ENCODE measurements at places on chromosomes 7 and 10.

- no peak for DNase-seq
Measured at GRCh38 chr10:24720096-24720495, 3.6 kb downstream of the ARHGAP21 start.

GRCh38 chr10:76401006-76401405 is 969.6 kb downstream of the LRMDA start:
- DNase-seq = no peak

- DNase-seq = no peak
Measured at GRCh38 chr10:4532976-4533375, 293.0 kb upstream of the AKR1E2 start.

GRCh38 chr7:139691253-139691781 is 86.5 kb downstream of the HIPK2 start:
- no peak for DNase-seq

- DNase-seq = no peak
Measured at GRCh38 chr7:141586878-141587277, 35.7 kb downstream of the AGK start.

DNA sequence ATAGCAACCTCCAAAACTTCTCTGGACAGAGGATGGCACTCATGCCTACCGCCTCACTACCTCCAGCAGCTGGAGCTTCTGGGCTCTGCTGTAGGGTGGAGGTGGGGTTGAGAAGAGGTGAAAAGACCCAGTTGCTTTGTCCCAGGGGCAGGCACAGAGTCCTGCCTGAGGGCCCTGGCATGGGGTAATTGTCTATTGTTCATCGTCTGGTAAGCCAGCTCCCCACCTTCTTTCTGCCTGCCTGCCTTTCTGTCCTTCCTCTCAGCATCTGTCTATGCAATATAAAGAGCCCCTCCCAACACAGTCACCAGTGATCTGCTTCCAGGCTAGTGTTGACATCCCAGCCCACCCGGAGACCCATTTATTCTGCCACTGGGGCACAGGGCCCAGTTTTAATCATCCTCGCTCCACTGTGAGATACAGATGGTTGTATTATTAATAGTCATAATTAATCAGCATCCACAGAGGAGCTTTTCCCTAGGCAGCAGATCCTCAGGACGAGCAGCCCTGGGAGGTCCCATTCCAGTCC is 39.0 kb downstream of the ZMIZ1 start:
- DNase-seq = no peak

DNA sequence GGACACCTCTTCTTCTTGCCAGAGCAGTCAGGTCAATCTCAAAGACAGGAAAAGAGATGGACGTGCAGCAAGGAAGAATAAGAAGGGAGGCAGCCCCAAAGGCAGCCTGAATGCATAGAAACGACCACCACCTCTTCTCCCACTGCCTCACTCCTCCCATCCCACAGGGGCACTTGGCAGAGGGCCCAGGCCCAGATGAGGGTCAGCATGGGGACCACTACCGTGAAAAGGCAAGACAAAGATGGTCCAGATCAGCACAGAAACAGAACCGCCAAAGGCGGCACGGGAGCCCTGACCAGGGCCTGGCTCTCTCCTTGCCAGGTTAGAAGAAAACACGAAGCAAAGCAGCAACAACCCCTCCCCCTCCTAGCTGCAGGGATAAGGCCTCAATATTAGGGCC is 1.9 kb upstream of the NDST2 start:
- DNase-seq = no peak

GRCh38 chr7:17123020-17123419 is 175.4 kb upstream of the AHR start:
- DNase-seq = no peak

- no peak for DNase-seq
Measured at GRCh38 chr10:121845044-121845784, 82.6 kb downstream of the ATE1 start.

GRCh38 chr7:132065989-132066603 is 509.7 kb upstream of the PODXL start:
- DNase-seq = no peak

- DNase-seq = no peak
Measured at GRCh38 chr10:81082621-81083376, 545.1 kb downstream of the SH2D4B start.

Measured in T1000 (cell line).